ENCODE measurements at places on chromosomes 4 and X. TPM values are rescaled to one million over a fixed set of nuclear protein-coding genes. Genes with fewer than 3 reads are reported as not detected.

The CPZ gene
- total RNA-seq = 0.27 TPM

The SLC6A14 gene
- not detected for total RNA-seq

The GPC3 gene
- 4.2 TPM for total RNA-seq

The HMGB3 gene
- 131 TPM for total RNA-seq

The PRKX gene
- 64.3 TPM for total RNA-seq

The GPM6B gene
- 516 TPM for total RNA-seq

The FABP2 gene
- total RNA-seq = not detected

The EVC2 gene
- 2.3 TPM for total RNA-seq

GRCh38 chrX:94401426-94401825 lies 727.4 kb downstream of the FAM133A start:
- no peak for DNase-seq

- DNase-seq = no peak
These were observed 11.3 kb upstream of the AREG start for GRCh38 chr4:74433541-74434172.

- DNase-seq = no peak
These were observed 16.7 kb upstream of the SUPT20HL1 start for GRCh38 chrX:24343719-24344118.

DNA sequence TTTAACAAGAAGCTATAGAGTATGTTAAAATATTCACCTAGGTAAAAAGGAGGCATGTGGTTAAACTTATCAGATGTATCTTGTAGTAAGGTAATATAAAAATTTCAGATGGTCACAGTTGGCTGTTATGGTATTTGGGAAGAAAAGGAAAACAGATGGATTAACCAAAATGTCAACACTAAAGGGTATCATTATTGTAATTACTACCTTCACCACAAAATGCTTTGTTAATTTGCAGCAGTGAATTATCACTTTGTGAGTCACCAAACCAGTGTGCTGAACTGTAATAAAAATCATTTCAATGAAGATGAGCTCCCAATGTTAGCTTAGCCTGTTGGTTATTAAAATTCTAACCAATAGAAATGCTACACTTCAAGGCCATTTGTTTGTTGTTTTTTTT lies 233.9 kb downstream of the RPA4 start:
- no peak for DNase-seq

DNA sequence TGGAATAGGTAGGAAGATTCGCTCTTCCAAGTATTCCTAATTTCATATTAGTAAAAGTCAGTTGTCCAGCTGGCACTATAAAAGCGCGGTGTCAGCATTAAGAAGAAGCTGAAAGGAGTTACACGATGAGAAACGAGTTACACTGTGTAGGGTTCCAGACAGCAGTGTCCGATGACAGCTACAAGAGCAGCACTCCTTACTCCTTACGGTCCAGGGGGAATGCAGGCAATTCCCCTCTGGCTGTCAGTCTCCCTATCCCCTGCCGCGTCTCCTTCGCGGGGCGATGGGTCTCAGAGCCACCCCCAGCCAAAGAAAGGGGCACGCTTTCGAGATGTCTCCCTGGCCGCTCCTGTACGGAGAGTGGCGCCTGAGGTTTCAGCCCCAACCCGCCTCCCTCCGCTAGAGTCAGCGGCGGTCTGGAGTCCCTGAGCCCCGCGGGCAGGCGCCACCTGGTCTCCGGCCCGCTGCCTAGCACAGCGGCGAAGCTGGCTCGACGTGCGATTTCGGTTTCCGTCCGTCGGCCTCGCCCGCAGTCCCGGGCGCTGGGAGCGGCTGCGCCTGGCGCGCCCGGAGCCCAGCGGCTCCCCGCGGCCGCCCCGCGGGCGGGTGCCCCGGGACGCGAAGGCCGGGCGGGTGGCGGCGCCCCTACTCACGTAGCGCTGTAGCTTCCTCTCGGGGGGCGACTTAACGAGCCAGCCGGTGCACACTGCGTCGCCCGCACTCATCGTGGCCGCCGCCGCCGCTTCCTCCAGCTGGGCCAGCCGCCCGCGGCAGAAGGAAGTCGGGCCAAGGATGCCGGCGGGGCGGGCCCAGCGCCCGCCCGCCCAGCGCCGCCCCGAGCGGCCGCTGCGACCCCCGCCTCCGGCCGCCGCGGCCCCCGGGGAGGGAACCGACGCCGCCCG lies at the start of gene GAB3:
TSS of gene GAB3 (minus strand) at position 777 of the 902 bp plus-strand sequence. CDS start at position 725, 52 bp downstream.
- peak; percentile 70 for DNase-seq

- no peak for DNase-seq
These were observed 418.6 kb downstream of the INPP4B start for GRCh38 chr4:142427456-142427855.

DNA sequence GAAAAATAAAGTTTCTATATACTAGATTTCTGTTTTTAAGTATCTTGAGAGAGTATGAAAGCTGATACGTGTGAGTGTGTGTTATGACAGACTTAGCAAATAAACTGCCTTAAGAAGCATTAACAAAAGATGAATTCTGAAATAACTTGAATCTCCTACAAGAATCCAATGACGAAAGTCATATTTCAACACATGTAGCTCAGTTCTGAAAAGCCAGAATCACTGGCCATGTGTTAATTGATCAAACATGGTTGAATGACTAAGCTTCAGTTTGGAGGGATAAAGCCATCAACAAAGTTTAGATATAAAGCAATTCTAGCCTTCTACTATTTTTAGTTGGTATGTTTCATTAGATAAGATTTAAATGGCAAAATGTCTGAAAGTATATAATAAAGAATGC lies 88.5 kb upstream of the ETNPPL start:
- DNase-seq = no peak

- DNase-seq = no peak
These were observed 950.2 kb upstream of the SLIT2 start for GRCh38 chr4:19301527-19301926.

GRCh38 chr4:173960398-173960797 lies 323.1 kb downstream of the FBXO8 start:
- DNase-seq = no peak

DNA sequence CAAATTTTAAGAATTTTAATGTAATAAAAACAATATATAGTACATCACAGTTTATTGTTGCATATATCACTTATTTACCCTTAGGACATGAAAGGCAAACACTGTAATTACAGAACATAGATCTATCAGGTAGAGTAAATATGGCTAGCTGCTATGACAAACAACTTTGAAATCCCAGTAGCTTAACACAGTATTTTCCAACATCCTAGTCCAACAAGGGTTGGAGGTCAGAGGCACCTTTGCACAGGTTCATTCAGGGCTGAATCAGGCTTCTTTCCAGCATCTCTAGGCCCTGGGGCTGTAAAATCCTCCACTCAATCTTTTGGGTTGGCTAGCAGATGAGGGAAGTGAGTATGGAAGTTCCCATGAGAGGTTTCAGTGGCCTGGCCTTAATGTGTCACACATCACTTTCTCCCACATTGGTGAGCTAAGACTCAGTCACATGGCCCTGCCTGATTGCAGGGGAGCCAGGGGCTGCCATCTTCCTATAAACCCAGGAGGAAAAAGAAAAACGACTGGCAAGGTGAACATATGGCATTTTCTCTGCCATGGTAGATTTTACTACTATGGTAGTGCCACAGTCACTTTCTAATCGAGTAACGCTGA lies 32.9 kb downstream of the HERC6 start:
- DNase-seq = no peak

GRCh38 chr4:136319789-136320464 lies 1212.4 kb downstream of the PCDH18 start:
- no peak for DNase-seq

- no peak for DNase-seq
These were observed 3.9 kb downstream of the SPCS3 start for GRCh38 chr4:176323511-176324160.

DNA sequence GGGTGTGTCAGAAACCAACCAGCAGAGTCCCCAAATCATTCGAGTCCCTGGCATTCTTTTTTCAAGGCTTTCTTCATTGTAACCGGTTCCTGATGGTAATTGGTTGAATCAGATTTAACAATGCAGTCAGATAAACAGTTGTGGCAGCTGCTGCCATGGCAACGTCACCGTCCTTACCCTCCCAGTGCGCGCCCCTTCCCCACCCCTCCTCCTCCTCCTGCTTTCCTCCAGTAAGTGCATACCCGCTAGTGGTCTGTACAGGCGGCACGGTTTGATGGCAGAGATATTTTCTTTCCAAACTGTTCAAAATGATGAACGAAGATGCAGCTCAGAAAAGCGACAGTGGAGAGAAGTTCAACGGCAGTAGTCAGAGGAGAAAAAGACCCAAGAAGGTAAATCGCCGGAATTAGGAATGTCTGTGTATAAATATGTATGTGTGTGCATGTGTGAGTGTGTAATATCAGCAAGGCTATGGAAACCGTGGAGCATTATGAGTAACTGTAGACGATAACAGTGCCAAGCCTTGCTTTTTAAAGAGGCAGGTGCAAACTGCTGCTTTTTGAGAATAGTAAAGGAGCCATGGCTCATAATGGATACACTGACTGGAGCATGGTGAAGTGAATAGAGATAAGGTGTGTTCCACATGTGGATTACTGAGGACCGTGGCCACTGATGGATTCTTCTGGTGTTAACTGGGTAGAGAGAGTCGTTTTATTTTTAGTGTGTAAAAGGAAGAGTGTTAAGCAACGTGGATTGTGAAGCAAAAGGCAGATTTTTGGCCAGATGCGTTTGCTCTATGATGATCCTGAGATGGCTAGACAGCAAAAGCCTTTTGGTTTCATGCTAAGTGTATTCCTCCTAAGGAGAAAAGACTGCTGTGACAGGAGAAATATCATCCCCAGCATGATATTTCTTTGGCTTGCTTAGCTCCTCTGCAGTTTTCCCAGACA lies at the start of gene ANK2:
TSS of gene ANK2 (plus strand) at position 233 of the 950 bp plus-strand sequence. CDS start at position 309, 76 bp downstream.
- DNase-seq = peak; percentile 86

DNA sequence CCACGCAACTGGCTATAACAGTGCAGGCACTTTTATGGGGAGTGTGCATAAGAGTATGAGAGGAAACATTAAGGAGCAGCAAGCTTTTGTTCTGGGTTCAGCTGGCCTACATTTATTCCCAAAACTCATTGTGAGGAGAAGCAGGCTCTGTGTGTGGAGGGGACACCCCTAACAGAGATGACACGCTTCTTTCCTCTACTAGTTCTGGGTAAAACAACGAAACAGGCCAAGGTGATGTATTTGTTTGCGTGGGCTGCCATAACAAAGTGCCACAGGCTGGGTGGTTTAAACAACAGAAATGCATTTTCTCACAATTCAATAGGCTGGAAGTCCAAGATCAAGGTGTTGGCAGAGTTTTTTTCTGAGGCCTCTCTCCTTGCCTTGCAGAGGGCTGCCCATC lies 488.6 kb downstream of the MID1IP1 start:
- no peak for DNase-seq

DNA sequence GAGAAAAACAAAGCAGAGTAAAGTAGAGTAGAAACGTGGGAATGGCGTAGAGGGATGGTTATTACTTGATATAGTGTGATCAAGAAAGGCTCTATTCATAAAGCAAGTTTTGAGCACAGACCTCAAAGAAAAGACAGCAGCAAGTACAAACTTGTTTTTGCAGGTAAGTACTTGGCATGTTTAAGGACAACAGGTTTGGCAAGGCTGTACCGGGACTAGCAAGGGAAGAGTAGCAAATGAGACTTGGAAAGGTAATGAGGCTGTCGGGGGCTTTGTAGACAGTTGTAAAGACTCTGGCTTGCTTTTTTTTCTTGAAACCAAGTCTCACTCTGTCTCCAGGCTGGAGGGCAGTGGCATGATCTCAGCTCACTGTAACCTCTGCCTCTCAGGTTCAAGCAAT lies 40.9 kb downstream of the NEK1 start:
- DNase-seq = no peak

- DNase-seq = no peak
These were observed 266.6 kb downstream of the MID1IP1 start for GRCh38 chrX:39067866-39068265.

DNA sequence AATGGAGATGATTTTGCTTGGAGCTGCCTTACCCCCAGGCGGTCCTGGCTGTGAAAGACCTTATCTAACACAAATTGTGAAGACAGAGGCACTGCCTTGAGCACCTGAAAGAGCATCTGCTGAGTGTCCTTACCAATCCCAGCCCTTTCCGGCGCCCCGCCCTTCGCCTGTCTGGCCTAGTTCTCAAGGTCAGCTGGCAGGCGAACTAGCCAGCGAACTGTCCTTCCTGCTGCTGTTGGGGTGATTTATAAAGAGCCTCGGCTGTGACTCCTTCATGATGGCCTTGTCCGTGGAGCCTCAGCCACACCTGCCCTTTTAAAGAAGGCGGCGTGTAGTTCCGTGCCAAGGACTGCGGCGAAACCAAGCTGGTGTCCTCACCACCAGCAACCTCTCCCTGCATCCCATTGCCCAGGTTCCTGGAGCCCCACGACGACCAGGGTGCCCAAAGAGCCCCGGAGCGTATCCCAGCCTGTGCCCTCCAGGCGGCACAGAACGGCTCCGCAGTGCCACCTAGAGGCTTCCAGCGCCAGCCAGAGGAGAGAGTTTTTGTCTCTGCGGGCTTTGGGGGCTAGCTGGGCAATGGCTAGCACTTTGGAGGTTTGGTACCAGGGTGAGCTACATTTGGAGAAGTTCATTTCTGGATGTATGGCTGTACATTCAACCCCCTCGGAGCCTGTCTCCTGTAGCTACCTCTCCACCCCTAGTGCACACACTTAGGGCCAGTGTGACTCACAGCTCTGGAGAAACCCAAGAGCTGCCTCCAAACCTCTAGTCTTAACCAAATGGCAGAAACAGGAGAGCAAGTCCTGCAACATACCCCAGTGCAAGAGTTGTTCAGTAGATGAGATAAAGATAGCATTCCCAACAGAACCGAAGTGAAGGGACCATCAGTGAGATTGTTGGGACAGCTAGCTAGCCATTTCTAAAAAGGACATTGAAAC lies 36.8 kb upstream of the VMA21 start:
- DNase-seq = peak; percentile 69

GRCh38 chr4:74374561-74375327 lies 9.8 kb downstream of the EREG start:
- DNase-seq = no peak

- no peak for DNase-seq
These were observed 89.3 kb downstream of the DDIT4L start for GRCh38 chr4:100100985-100101384.

GRCh38 chr4:19650903-19651864 lies 600.5 kb upstream of the SLIT2 start:
- DNase-seq = no peak

DNA sequence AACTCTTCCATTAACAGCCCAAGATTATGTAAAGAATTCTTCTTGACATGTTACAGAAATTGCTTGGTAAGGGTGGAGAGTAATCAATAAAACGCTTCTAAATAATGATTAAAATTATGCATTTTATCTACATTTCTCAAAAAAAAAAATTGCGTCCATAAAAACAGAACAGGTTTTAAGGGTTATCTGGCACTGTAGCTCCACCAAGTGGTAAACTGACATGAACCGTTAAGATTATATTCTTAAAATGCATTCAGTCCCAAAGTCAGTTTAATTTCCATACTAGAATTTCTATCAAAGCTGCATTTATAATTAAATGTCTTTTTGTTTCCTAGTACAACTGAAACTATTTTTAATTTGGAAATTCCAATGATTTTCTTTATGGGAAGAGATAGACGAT lies 214.0 kb upstream of the UGT8 start:
- no peak for DNase-seq

- no peak for DNase-seq
These were observed 334.4 kb upstream of the PCDH18 start for GRCh38 chr4:137866671-137867070.

- DNase-seq = no peak
These were observed 66.0 kb downstream of the MANBA start for GRCh38 chr4:102694791-102695190.

Measured in glutamatergic neuron (in vitro differentiated cells).